Renal cortex interstitium (tissue), 15 donors: ENCODE measurements at places on chromosomes 1 and 21. TPM values are rescaled to one million over a fixed set of nuclear protein-coding genes. Genes with fewer than 3 reads are reported as not detected.
A peak's percentile ranks its signal among the peaks of the same experiment; 100 is the strongest.

The CFHR1 gene
- 0.25 TPM for polyA plus RNA-seq

The FCRL4 gene
- polyA plus RNA-seq = not detected

GRCh38 chr1:4019147-4019521, 119.1 kb upstream of the C1orf174 start:
- DNase-seq = no peak

DNA sequence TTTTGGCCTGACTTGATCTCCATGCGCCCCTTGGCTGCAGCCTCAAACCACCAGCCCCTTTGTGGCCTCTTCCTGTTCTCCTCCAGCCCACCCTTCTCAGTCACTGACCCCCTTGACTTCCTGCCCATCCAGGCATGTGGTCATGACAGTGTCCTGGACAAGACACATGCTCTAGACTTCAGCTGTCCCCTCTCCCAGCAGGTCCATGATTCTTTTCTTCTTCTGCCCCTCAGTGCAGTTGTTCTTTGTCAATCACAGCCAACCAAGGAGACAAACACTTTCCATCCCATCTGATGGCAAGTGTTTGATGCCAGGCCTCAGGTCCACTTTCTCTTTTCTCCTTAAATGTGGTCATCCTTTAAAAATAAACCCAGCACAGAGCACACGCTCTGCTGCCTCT, 49.7 kb downstream of the SYT6 start:
- DNase-seq = no peak

DNA sequence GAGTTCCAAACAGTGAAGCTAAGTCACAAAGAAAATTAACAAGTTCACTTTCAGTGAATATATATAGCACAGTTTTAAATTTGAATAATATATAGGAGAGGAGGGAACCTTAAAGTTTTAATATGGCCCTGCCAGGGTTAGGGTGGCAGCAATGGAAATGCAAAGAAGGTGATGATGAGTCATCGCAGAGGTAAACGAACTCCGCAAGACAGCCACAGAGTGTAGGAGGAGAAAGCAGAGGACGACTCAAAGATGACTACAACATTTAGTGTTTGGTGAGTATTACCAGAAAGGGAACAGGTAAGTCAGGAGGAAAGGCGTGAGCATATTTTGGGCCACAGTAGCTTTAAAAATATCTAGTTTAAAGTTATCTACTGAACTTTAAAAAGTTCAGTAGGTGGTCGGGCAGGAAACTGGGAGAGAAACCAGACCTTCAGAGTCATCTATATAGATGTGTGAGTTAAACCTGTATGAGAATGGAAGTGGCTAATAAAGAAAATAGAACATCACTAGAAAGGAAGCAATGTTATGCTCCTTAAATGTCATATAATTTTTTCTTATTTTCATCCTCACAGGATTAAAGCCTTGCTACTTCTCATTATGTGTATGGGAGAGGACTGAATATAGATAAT, 75.7 kb downstream of the UCHL5 start:
- DNase-seq = no peak

GRCh38 chr1:21321963-21322680, 31.9 kb upstream of the ECE1 start:
- DNase-seq = no peak

GRCh38 chr1:34511802-34512201, 243.0 kb upstream of the GJB5 start:
- DNase-seq = no peak

The AUNIP gene
- polyA plus RNA-seq = 4.3 TPM

The G0S2 gene
- polyA plus RNA-seq = 11.1 TPM

- DNase-seq = no peak
Observed at GRCh38 chr21:44499211-44499560, 40.8 kb downstream of the KRTAP10-1 start.

The CYP4Z1 gene
- 0.33 TPM for polyA plus RNA-seq

DNA sequence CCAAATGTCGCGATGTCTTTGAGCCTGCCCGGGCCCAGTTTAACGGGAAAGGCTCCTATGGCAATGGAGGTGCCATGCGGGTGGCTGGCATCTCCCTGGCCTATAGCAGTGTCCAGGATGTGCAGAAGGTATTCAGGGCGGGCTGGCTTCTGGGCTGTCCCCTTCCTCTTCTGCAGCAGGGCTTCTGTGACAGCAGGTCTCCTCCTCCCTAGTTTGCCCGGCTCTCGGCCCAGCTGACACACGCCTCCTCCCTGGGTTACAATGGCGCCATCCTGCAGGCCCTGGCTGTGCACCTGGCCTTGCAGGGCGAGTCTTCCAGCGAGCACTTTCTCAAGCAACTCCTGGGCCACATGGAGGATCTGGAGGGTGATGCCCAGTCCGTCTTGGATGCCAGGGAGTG, 3.0 kb downstream of the ADPRS start:
- no peak for DNase-seq

GRCh38 chr21:21332492-21332891, 334.3 kb downstream of the NCAM2 start:
- no peak for DNase-seq

The TSSK3 gene
- 8.8 TPM for polyA plus RNA-seq

DNA sequence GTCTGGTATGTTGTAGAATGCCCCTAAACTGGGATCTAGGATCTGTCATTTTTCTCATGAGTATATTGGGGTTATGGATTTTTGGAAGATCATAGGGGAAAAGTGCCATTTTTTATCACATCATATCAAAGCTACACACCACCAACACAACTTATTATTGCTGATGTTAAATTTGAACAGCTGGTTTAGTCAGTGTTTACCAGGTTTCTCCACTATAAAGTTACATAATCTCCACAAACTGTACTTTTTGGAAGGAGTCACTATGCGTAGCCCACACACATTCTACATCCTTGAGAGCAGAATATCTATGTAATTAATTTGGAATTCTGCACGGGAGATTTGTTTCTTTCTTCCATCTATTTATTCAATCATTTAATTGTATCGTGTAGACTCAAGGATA, 35.2 kb downstream of the RC3H1 start:
- no peak for DNase-seq

- DNase-seq = no peak
Observed at GRCh38 chr21:37877171-37877570, 39.1 kb downstream of the KCNJ6 start.

The TRIM17 gene
- polyA plus RNA-seq = 8.6 TPM

The GPR3 gene
- polyA plus RNA-seq = 0.97 TPM

GRCh38 chr1:29292344-29292743, 56.0 kb downstream of the PTPRU start:
- no peak for DNase-seq

DNA sequence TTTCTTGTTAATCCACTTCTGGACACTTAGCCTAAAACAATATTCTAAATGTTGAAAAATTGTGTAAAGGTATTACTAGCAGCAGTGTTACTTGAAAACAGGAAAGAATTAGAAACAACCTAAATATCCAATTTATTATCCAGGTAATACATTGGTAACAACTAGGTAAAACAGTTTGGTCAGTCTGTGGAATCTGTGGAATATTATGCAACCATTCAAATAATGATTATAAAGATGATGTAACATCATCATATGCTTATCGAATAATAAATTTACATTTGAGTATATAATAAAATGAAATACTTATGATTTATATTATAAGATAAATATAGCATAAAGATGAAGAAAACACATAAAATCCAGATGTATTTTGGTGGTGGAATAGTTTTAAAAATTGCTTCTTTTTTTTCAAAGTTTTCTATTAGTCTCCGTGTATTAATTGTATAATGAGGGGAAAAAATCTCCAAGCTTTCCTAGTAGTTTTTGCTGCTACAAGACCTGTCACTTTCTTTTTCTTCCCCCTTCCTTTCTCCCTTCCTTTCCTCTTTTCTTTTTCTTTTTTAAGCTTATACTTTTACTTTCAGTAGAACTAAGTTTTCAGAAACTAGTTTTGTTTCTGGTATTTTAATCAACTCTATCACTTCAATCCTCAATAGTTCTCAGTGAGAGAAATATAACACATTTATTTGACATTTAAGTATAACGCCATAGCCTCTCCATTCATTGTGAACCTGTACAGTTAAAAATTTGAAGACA, 197.8 kb upstream of the HMCN1 start:
- DNase-seq = no peak

- no peak for DNase-seq
Observed at GRCh38 chr1:37755951-37756560, 8.9 kb downstream of the EPHA10 start.

DNA sequence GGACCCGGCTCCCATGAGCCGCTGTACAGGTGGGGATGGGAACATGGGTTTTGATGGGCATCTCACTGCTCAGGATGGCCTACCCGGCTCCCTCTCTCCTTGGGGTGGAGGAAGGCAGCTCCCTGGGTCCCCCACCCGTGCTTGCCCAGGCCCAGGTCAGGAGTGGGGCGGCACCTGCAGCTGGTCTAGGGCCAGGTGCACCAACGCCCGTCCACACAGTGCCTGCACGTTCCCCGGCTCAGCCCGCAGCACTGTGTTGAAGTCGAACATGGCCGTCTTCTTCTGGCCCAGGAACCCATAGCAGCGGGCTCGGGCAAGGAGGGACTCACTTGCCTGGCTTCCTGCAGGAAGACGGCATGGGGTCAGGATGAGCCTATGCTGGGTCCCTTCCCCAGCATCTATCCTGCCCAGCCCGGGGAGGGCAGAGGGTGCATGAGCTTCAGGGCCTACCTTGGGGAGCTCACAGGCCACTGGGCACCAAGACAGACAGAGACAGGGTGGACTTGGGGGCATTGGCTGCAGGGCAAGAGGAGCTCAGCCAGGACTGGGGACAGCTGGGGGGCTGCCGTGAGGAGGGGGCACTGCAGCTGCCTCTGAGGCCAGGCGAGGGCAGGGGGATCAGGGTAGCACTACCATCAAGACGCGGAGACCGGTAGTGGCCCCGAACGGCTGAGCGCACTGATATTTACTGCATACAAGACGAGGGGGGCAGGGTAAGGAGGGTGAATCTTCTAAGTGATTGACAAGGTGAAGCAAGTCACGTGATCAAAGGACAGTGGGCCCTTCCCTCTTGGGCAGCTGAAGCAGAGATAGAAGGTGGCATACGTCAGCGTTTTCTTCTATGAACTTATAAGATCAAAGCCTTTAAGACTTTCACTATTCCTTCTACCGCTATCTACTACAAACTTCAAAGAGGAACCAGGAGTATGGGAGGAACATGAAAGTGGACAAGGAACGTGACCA, 17.8 kb downstream of the TTC34 start:
- DNase-seq = no peak

GRCh38 chr1:156495401-156496140, 5.0 kb downstream of the MEF2D start:
- DNase-seq = no peak

The ABCG1 gene
- polyA plus RNA-seq = 9.3 TPM

- DNase-seq = no peak
Observed at GRCh38 chr1:995665-996633, 3.9 kb downstream of the HES4 start.

GRCh38 chr1:235504122-235504493, at the start of gene B3GALNT2:
Gene B3GALNT2, minus strand, starts transcription at chr1:235504452. Its CDS starts 200 bp downstream, at chr1:235504252.
- no peak for DNase-seq

- DNase-seq = no peak
Observed at GRCh38 chr1:31932491-31933316, 5.5 kb downstream of the PTP4A2 start.

- DNase-seq = no peak
Observed at GRCh38 chr1:94953746-94954145, 26.8 kb upstream of the CNN3 start.

- peak; percentile 19 for DNase-seq
Observed at GRCh38 chr1:79695138-79695537, 688.6 kb upstream of the ADGRL4 start.

The SEC16B gene
- 4.5 TPM for polyA plus RNA-seq

DNA sequence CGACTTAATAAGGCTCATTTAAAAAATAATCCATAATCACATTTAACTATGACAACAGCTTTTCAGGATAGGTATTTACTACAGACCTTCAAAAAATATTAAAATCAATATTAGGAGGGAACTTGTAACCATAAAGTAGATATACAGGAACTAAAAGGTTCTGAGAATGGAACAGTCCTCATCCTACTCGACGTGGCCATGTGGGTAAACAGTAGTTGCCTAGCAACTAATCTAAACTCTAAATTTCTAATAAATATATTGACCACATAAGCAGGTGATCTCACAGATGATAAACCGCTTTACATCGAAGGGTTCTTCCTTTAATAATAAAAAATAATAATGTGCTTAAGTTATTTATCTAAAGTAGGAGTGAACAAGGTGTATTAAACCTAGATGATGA, 7.9 kb downstream of the AKT3 start:
- DNase-seq = no peak

GRCh38 chr21:39555911-39556590, 56.7 kb upstream of the B3GALT5 start:
- DNase-seq = no peak

DNA sequence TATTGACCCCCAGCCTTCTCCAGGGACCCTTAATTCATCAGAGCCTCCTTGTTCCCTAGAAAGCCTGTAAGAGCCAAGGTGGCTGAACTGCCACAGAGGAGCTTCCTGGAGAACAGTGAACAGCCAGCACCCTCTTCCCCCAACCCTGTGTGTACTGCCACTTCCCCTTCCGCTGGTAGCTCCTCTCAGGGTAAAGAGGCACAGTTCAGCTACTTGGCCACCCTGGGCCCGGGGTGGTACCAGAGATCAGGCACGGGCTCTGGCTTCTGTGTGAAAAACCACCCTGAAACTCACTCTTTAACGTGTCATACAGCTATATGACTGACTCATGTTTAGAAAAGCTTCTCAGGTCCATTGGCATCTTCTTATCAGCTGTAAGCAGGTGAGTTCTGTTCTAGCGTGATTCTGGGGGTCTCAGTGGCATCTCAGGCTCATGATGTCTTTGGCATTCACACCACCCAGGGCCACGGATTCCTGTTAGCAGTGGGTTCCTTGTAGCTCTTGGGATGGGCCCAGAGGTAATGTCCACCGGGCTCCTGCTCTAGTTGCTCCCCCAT, 22.4 kb downstream of the ARMH1 start:
- no peak for DNase-seq

- DNase-seq = peak; percentile 21
Observed at GRCh38 chr1:245156736-245157505, 2.1 kb downstream of the KIF26B start.

DNA sequence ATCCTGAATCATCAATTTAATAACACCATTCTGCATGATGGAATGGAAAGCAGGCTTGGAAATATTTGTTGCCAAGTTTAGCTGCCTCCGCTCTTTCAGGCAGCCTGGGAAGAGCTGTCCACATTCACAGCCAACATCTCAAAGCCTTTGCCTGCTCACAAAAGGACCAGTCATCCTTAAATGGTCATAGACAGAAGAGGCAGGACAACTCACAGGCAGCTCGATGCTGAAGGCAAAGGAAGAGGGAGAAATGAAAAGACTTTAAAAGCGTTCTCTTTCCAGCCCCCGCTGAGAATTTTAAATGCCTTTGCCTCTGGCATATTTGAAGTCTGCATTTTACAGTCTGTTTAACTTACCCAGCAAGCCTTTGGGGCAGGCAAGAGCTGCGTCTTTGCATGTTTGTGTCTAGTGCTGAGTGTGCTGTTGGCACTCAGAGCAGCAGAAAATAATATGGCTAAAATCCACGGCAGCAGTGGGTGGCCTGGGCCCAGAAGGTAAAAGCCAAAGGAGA, 68.9 kb downstream of the NMNAT2 start:
- DNase-seq = no peak
